ENCODE measurements at places on chromosomes 1 and 21.

- DNase-seq, result no peak
Observed at GRCh38 chr1:30445449-30445848, 277.9 kb downstream of the MATN1 start.

DNA sequence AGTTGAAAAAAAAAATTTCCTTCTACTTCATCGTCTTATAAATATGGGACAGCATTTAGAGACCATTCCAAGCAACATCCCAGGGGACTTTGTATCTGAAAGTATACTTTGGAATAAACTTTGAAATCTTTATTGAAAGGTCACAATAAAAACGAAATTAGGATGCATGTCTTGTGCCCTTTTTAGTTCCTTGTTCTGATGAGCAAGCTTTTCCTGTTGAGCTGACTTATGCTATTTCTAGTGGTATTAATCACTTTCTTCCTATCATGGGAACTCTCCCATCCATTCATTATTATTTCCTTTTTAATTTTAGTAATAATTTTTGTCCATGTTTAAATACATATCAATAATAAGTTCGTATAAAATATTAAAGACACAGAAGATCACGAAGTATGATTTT, 4.0 kb upstream of the GBP2 start:
- no peak for DNase-seq

DNA sequence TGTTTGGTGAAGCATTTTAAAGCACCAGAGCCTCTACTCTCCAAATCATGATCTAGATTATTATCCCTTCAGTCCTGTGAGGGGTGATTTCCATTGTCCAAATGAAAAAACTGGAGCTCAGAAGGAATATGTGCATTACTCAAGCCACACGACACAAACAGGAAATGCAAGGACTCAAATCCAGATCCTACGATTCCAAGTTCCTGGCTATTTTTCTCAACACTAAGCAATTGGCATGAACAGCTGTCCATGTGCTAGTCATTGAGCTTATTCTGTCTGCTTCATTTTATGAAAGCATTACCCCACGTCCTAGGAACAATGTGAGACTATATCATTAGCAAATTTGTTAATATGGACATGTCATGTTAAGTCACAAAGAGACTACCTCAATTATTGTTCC, 273.1 kb upstream of the LYPLAL1 start:
- DNase-seq, result no peak

GRCh38 chr1:48757363-48757762, 19.3 kb downstream of the BEND5 start:
- no peak for DNase-seq

DNA sequence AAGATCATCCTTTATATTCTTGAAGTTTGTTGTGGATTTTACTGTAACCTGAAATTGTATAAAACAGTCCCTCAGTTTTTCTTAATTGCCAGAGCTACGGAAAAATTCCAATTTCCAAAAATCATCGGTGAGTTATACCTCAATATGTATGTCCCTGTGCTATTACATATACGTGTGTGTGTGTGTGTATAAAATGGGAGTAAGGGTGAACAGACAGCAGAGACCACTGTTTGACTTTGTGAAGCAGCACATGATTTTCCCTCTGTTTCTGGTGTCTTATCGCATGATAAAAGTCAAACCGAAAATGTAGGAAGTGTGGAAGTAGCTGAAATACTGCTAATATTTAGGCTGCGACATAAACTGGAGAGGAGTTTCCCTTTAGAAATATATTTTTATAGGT, 1.2 kb downstream of the OR2T1 start:
- no peak for DNase-seq

- DNase-seq, result no peak
Observed at GRCh38 chr1:198486903-198487302, 53.6 kb downstream of the ATP6V1G3 start.

- no peak for DNase-seq
Observed at GRCh38 chr1:1262758-1263157, 10.9 kb downstream of the UBE2J2 start.
